IPS DF 6.9 (cell line): ENCODE measurements at places on chromosomes 4 and X.
A peak's percentile ranks its signal among the peaks of the same experiment; 100 is the strongest.

DNA sequence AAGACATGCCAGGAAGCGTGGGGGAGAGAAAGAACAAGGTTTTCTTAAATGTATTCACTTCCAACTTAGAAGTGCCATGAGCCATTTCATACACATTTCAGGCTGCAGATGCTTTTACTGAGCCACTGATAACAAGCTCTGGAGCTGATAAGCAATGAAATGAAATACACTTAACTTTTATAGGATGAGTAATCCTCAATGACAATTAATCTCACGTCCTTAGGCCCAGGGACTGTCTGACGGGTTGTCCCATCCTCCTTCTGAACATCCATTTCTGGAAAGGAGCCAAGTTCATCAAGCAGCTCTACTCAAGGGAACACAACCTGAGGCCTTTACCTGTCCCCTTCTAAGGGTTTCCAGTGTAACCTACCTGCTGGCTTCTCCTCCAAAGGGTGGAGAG is 121.2 kb downstream of the PARM1 start:
- DNase-seq, result no peak

GRCh38 chrX:52852110-52852860 is 15.6 kb downstream of the XAGE3 start:
- DNase-seq, result no peak

DNA sequence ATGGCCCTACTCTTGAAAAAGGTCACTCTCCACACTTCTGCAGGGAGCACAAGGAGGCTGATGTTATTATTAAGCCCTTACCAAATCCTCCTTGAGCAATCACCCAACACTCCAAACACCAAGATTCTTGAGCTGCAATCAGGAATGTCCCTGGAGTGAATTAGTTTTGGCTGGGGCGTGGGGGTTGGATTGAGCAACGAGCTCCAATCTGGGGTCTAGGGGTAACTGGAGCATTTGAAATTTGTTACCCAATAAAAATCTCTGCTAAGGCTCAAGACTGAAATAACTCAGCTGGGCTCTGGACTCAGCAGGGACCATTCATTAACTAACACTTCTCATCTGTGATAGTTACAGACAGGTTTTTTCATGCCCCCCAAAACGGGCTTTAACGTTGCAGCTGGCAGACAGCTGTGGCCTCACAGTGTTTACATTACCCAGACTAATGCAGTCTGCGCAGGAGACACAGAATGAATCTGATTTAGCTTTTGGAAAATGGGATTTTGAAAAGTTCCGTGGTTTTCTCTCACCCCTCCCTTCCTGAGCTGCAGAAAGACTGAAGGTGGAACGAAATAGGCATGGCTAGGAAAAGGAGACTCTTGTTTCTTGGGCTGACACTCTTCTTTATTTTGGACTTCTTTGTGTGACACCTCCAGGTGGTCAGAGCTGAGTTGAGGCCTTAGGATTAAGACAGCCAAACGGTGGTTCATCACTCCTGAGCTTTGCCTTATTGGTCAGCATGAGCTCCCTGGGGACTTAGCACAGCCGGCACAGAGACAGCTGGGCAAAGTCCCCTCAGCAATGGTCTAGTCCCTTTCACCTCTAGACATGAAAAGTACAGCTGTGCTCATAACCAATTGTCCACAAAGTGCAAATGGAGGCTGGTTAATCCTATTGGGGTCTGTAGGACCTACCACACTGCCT is 26.6 kb downstream of the PLAC1 start:
- no peak for DNase-seq

DNA sequence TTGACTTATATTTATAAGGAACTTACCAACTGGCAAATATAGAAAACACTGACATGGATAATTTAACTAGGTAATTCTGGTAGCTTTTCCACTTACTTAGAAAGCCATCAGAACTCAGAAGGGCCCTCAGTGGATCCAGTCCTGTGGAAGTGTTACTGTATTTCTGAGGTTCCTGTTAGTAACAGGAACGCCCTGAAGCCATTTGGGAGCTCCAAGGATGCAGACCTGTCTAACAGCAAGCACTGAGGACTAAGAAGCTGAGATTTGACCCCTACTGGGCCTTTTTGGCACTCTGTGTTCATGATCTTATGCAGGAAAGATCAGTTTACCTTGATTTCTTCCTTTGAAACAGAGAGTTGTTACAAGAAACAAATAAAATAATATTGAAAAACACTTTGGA is 46.0 kb upstream of the TLL1 start:
- DNase-seq, result no peak

- no peak for DNase-seq
These were observed 29.5 kb downstream of the NIPAL1 start for GRCh38 chr4:48046059-48046458.

DNA sequence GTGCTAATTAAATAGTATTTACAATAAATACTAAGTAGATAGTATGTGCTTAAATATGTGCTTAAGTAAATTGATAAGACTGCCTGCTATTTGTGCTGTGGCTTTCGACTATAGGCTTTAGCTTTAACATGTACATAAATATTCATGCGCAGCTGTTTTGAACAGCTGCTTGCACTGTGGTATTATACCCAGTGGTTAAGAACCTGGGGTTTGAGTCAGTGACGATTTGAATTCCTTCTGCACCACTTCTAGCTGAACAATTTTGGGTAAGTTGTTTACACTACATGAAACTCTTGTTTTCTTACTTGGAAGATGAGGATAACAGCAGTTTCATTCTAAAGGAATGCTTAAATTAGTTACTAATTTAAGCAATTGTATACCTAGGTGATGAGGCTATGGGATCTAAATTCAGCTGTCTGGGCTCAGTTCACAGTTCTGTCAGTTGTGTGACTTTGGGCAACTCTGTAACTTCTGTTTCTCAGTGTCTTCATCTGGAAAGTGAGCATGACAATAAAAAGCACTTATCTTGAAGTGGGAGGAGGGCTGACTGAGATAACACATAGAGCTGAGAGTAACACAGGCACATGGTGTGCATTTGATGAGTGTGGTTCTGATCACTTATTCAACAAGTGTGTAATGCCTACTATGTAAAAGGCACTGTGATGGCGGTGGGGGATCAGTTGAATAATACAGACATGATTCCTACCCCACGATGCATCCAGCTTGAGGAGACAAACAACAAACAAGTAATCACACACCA is 37.0 kb downstream of the HPGDS start:
- no peak for DNase-seq

DNA sequence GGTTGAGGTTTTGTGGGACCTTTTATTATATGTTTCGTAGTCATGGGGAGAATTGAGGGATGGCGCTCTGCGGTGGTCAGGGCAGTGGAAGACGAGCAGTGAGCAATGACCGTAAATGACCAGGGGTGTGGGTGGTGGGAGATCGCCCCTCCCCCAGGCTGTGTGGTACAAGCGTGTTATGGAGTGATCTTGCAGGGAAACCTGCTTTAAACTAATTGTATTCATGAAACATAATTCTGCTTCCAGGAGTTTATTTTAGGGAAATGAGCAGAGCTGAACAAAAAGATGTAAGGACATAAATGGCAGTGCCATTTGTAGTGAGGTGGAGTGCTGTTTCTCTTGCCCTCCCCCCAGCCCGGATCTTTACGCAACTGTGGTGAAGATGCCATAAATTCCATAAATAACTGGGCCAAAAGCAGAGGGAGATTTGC is 20.2 kb downstream of the GYG2 start:
- no peak for DNase-seq

- no peak for DNase-seq
These were observed 105.5 kb upstream of the SPOCK3 start for GRCh38 chr4:167339781-167340180.

GRCh38 chr4:31968842-31969241 is 1248.7 kb downstream of the PCDH7 start:
- DNase-seq, result no peak

- peak; percentile 20 for DNase-seq
These were observed 153.6 kb downstream of the RASL11B start for GRCh38 chr4:53015681-53016080.

DNA sequence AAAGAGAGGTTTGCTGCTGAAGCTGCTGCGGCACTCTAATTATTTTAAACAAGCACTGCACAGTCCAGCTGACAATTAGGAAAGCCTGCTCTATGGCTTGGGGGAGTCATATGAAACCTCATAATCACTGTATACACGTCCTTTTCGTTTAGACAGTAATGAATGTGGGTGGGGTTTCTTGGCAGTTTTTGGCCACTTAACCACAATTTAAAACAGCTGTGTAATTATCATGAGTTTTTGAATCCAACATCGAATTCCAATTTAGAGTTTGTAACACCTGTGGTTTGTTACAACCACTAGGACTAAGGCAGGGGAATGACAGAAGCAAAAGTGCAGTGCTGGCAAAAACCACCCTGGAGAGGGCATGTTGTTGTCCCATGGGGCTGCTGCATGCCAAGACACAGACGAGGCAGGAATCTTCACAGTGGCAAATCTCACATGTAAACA is 99.5 kb downstream of the CXXC4 start:
- DNase-seq, result no peak

GRCh38 chr4:87069037-87069742 is 134.4 kb downstream of the AFF1 start:
- no peak for DNase-seq

GRCh38 chr4:26837993-26838842 is 22.4 kb upstream of the STIM2 start:
- DNase-seq, result no peak

DNA sequence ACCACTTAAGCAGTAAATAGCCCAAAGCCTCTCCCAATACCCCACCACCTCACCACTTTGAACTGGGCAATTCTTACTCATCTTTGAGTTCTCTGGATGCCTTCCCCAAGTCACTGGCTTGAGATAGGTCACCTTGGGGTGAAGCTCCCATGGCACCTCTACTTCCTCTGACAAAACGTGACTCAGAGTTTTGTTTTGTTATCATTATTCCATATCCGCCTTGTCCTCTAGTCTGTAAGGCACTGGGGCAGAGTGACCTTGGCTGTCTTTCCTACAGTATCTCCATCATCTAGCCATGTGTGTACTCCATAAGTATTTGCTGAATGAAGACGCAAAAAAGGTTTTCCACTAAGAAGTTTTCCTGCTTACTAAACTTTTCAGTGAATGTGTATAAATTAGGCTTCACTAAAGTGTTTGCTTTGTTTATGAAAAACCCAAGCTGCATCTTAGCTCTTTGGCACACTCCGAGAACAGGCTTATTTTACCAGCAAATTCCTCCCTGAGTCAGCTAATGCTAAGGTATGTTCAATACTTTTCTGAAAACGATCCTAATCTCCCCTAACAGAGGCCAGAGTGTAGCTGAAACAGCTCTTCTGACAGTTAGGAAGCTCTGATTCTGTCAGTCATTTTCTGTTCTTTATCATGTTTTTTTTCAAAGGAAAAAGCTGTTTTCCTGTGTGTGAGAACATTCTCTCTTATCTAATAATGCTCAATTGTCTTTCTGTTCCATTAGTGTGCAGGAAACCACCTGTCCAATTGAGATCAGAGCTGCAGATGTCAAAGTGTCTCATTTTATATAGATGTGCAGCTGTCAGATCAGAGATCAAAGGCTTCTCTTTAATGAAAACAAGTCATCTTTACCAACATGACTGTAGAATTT is 30.2 kb upstream of the TSPAN5 start:
- DNase-seq, result no peak

DNA sequence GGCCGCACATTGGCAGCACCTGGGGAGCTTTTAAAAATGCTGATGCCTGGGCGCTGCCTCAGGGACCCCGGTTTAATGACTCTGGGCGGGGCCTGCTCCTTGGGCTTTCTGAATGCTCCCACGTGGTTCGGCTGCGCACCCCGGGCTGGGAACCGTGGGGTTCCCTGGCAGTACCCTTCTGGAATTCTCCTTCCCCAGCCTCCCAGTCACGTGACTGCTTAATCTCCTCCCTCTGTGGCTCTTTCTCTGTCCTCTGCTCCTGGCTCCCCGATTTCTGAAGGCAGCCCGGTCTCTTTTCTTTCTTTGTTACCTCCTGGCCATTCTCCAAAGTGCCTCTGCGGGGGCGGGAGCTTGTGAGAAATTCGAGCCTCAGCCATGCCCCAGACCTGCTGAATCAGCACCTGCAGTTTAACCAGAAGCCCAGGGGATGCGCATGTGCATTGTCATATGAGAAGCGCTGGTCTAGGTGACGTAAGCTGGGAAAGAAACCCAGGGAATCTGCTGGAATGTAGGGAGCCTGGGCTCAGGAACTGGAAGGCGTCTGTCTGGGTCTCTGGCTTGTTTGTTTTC is 16.6 kb downstream of the CLCN4 start:
- DNase-seq, result peak; percentile 27
